HT1080 (cell line): ENCODE measurements at places on chromosomes 5 and 9. TPM values are rescaled to one million over a fixed set of nuclear protein-coding genes. Genes with fewer than 3 reads are reported as not detected.

DNA sequence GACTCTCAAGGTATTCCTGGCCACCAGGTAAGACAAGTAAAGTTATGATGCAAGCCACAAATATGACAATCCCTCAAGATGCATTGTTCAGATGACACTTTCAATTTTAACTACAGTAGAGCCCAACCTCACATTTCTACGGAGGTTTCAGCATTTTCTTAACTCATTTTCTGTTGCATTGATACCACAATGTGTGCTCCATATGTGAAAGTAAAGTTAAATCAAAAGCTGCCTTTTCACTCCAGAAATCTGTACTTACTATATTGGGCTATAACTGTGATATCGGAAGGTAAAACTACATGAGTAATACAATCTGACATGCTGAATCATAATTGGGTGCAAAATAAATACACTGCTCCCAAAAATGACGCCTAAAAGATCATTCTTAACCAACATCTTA lies 333.6 kb upstream of the MEF2C start:
- no peak for DNase-seq

DNA sequence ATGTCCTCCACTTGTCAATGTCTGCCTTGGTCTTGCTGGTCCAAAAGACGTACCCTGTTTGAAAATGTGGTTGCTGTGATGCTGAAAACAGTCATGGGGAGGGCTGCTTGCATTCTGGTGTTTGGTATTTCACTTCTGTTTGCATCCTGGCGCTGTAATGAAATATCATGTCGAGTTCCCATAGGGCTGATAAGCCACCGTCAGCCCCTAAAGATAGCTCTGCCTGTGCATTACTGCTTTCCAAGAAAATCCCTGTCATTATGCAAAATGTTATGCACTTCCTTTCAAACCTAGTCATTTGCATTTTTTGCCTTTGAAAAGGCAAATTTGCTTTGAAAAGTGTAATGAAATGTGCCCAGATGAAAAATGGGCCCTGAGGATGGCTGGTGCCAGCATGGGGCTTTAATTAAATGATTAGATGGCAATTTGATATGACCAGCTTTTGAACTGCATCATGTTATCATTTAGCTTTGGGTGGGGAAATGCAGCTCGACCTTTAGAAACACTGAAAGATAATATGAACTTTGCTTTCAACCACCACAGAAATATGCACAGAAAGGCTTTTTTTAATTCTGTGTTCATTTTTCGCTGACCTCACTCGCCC lies 374.4 kb upstream of the SGCD start:
- DNase-seq: no peak

GRCh38 chr5:14217587-14217986 lies 74.4 kb downstream of the TRIO start:
- DNase-seq: no peak

DNA sequence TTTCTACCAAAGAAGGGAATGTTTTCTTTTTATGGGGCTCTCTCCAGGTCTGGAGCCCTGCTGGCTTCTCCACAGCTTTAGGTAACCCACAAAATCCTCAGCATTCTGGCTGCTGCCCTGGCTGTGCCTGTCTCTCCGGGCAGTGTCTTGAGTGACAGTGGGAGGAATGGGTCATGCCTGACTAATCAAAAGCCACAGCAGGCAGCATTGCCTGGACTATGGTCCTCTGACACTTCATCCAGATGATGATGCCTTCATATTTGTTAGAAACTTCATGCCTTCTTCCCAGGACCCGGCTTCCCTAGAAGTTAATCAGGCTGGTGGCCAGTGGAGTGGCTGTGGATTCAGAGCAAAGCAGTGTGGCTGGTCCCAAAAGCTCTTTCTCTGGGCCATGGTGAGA lies 32.2 kb upstream of the TGFBI start:
- DNase-seq: peak; percentile 66

GRCh38 chr9:32384002-32384363 lies 460 bp upstream of the ACO1 start:
- DNase-seq: no peak

GRCh38 chr5:32443541-32444430 lies 754 bp downstream of the ZFR start:
- peak; percentile 44 for DNase-seq

DNA sequence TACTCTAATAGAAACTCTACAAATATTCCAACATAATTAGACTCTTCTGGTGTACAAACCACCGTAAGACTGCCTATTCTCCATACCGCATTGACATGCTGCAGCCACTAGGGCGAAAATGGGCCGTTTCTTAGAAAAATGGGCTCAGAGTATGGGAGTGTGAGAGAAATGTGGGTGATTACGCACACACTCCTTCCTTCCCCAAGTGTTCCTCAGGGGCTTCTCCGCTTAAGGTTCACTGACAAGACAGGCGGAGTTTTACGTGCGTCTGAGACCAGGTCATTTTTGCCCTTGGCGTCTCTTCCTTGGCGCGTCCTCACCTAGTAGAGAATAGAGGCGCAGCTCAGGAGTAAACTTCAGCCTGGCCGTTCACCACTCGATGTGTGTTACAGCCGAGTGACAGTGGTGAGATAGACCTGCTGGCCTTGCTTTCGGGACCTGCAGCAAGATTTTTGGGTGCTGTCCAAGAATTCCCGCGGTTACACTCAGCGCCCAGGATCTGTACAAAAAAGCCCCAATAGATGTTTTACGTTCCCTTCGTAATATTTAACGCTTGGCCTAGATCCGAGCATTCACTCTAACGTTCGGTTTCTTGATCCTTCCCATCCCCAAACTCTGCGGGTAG lies 1.8 kb upstream of the NTRK2 start:
- DNase-seq: no peak

- no peak for DNase-seq
These were observed 5.9 kb upstream of the EGR1 start for GRCh38 chr5:138459311-138459933.

DNA sequence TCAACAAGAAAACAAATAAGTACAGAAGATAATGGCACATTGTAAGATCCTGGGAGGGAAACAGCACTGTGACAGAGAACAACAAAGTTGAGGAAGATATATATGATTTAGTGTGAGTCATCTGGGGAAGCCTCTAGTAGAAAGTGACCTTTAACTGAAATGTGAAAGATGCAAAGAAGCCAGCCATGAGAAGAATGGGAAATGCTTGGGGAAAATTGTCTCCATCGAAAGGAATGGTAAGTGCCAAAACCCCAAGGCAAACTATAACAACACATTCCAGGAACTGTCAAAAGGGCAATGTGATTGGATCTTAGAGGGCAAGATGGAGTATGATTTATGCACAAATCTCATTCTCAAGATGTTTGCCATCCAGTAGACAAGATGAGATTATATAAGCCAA lies 537.8 kb upstream of the BRINP1 start:
- DNase-seq: no peak

GRCh38 chr5:154197801-154198491 lies 7.4 kb downstream of the GALNT10 start:
- peak; percentile 97 for DNase-seq

GRCh38 chr5:2996248-2996647 lies 244.8 kb upstream of the IRX2 start:
- peak; percentile 81 for DNase-seq

GRCh38 chr5:68968429-68968828 lies 125.4 kb upstream of the SLC30A5 start:
- no peak for DNase-seq

GRCh38 chr9:84857211-84857610 lies 187.7 kb downstream of the NTRK2 start:
- DNase-seq: no peak

- DNase-seq: peak; percentile 80
These were observed 551.2 kb upstream of the KLF4 start for GRCh38 chr9:108040783-108041182.

DNA sequence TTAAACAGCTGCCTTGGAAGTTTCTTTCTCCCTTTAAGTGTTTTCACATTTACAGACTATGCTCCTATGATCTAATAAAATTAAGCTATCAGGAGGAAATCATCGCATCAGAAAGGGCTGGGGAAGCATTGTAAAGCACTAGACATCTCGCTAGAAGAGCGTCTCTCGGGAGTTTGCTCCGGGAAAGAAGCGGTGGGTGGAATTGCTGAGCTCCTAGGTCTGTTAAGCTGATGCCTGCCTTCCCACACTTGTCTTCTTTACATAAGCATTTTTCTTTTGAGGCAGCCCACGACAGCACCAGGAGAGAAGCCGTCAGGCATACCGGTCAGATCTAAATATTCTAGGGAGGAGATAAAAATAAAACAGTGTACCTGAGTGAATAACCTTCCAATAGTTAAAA lies 541.7 kb upstream of the TUSC1 start:
- DNase-seq: no peak

DNA sequence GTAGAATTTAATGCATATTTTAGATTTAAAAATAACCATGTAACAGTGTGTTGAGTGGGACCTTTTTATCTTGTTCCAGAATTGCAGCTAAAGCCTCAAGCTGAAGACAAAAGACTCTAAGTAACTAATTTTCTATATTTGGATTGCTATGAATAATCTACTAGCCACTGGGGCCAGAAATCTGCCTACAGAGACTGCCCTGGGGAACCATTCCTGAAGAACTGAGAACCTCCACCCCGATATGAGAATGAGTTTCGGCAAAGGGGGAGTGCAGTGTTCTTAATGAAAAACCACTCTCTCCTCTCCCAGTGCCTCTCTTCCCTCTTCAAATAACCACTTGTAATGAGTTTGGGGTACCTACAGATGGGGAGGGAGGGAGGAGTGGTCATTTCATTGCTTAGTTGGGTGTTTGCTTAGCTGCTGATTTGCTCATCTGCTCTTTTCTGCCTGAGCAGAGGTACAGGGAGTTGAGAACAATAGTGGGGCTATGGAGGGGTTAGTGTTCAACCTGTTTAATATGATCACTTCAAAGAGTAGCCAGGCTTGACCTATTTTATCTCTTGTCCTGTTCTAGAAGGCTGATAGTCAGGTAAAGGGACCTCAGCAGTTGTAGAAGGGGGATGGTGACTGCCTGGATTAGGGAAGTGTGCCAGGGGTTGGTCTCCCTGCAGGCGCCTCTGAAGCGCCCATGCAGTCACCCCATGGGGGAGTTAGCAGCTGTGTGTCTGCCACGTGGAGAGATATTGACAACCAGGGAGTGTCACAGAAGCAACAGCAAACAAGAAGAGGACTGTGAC lies 47.7 kb downstream of the ATG10 start:
- no peak for DNase-seq

The SPINK7 gene
- total RNA-seq: not detected in 2 replicates

The MXD3 gene
- 22.3 and 24.6 TPM in 2 replicates for total RNA-seq

The FOXB2 gene
- total RNA-seq: not detected in 2 replicates

The GDNF gene
- 1.0 and 1.4 TPM in 2 replicates for total RNA-seq

The SVEP1 gene
- total RNA-seq: under 0.01 TPM in 1 of 2 replicates, not detected in the other

The IFNA21 gene
- not detected in 2 replicates for total RNA-seq

The TMEFF1 gene
- 0.61 and 1.2 TPM in 2 replicates for total RNA-seq

The C9orf43 gene
- 0.20 and 0.37 TPM in 2 replicates for total RNA-seq

The HEMGN gene
- not detected in 2 replicates for total RNA-seq
